ENCODE measurements at places on chromosomes 2 and 18.
A peak's percentile ranks its signal among the peaks of the same experiment; 100 is the strongest.

DNA sequence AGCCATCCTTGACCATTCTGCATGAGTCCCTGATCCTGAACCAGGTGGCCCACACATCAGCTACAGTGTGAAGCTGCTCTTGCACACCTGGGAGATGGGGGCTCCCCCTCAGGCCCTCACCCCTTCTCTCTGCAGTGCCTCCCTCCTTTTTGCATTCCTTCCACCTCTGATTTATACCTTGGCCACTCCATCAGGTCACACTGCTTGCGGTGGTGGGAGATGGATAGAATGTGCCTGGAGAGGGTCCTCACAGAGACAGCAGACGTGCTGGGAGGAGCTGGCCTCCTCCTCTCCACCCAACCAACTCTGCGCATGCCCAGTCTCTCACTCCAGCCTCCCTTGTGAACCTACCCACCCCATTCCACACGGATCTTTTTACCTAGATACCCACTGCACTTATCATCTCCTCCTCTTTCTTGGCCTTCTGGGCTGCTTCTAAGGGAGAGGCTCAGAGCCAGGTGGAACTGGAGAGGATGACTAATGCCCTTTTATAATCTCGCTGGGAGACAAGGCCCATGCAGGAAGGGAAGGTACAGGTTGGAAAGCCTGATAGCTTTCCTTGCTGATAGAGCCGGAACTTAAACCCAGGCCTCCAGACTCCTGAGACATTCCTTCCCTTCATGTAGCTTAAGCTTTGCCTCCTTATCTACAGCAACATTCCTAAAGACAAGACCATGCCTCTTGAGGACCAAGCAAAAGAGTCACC lies 205.1 kb downstream of the ZBTB7C start:
- no peak for DNase-seq

DNA sequence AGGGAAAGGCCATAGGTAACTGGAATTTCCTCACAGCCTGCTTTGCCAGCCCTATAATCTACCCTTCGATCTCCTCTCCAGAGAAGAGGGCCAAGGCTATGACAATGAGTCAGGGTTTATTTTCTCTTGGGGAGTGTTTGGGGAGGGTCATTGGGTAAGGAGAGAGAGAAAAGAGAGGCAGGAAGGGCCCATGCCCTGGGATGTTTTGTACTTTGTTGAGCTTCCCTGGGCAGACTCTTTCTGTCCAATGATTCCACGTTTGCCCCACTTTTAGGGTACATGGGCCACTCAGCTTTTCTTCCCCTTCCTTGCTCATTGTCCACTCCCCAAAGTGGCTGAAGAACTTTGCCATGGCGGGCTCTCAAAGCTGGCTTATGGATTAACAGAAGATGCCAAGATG lies 224.2 kb downstream of the ALK start:
- DNase-seq: no peak

GRCh38 chr2:42876326-42876751 lies 84.0 kb upstream of the HAAO start:
- no peak for DNase-seq

GRCh38 chr2:37506407-37507050 lies 162.1 kb downstream of the QPCT start:
- DNase-seq: no peak

DNA sequence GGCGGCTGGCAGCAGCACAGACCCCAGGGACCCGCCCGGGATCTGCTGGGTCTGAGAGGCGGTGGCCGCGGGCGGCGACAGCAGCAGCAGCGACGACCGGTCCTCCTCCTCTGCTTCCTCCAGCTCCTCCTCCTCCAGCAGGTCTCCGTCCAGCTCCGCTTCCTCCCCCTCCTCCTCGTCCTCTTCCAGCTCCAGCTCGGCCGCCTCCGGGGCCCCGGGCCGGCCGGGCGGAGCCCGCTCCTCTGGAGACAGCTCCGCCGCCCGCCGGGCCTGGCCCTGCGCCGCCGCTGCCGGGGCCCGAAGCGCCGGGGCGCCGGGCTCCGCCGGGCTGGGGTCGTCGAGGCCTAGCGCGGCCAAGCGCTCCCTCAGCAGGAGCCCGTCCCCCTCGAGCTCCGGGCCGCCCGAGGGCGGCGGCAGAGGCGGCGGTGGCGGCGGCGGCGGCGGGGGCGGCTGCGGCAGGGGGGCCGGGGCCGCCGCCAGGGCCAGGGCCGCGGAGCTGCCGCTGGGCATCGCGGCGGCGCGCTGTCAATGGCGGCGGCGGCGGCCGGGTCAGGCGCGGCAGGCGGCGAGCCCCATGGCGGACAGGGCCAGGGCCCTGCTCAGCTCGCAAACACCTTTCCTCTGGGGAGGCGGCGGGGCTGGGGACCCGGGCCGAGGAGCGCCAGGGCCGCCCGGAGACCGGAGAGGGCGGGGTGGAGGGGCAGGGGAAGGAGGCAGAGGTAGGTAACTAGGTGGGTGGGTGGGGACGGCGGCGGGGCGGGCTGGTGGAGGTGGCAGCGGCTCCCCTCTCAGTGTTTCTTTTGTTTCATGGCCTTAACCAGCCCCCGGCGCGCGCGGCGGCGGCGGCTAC lies 445 bp downstream of the MEX3C start:
- DNase-seq: peak; percentile 27

- no peak for DNase-seq
These were observed 119.6 kb downstream of the NFATC1 start for GRCh38 chr18:79515331-79515730.

DNA sequence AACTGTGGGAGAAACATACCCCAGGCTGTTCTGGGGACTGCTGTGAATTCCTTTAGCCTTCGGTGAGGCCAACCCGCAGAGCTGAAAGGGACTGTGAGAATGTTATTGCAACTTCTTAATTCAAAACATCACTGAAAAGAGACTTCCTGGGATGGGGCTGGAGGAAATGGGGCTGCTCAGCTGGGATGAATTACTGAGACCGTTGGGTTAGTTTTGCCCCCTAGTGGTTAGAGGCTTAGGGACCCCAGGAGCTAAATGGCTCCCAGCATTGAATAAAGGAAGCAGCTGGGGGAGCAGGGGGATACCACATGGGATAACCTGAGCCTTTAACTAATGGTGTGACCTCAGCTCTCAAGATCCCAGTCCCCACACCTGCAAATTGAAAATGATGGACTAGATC lies 941.1 kb upstream of the FANCL start:
- no peak for DNase-seq

DNA sequence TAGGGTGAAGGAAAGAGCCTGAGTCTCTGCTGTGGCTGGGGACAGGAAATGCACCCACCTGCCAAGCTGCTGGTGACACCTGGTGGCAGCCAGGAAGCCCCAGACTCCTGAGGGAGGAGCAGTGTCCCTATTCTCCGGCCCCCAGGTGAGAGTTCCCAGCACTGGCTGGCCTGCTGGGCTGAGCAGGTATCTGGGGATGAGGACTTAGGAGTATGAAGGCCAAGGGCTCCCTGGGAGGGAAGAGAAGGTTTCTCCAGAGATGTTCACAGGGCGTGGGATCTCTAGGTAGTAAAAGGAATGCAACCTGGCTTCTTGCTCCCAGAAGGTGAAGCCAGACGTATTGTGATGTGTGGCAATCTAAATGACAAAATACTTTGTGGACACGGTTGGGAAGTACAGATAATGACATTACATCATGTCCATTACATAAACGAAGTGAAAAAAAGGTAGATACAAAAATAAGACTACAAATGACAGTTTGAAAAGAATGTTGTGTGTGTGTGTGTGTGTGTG lies 75.8 kb upstream of the SLC1A4 start:
- DNase-seq: no peak

GRCh38 chr2:3142210-3142609 lies 235.4 kb downstream of the EIPR1 start:
- no peak for DNase-seq

DNA sequence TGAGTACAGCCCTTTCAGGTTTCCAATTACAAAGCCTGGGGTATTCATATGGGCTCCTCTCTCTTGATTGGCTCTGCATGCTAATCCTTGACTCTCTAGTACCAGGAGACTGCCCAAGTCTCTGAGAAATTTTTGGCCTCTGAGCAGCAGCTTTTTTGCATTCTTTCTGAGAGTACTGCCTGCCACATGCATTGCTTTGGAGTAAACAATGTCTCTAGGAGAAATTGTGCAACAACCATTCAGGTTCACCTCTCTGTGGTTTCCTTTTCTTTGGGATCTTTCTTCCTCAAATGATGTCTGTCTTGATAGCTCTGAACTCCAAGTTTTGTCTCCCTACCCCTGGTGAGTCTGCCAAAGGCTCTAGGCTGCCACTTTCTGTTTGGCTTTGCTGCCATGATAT lies 115.8 kb upstream of the SETBP1 start:
- no peak for DNase-seq

- no peak for DNase-seq
These were observed 121.3 kb upstream of the CD226 start for GRCh38 chr18:70068981-70069380.

- DNase-seq: no peak
These were observed 64.8 kb upstream of the EML6 start for GRCh38 chr2:54658564-54659071.
